Activated naive CD4-positive, alpha-beta T cell treated with anti-CD3 and anti-CD28 coated beads, Interleukin-2, amount 50 U/mL, for 72 hours (primary cell): ENCODE measurements at places on chromosomes 6 and 20. TPM values are rescaled to one million over a fixed set of nuclear protein-coding genes. Genes with fewer than 3 reads are reported as not detected.
A peak's percentile ranks its signal among the peaks of the same experiment; 100 is the strongest.

- no peak for DNase-seq
Measured at GRCh38 chr6:106220485-106220884, 105.1 kb downstream of the ATG5 start.

DNA sequence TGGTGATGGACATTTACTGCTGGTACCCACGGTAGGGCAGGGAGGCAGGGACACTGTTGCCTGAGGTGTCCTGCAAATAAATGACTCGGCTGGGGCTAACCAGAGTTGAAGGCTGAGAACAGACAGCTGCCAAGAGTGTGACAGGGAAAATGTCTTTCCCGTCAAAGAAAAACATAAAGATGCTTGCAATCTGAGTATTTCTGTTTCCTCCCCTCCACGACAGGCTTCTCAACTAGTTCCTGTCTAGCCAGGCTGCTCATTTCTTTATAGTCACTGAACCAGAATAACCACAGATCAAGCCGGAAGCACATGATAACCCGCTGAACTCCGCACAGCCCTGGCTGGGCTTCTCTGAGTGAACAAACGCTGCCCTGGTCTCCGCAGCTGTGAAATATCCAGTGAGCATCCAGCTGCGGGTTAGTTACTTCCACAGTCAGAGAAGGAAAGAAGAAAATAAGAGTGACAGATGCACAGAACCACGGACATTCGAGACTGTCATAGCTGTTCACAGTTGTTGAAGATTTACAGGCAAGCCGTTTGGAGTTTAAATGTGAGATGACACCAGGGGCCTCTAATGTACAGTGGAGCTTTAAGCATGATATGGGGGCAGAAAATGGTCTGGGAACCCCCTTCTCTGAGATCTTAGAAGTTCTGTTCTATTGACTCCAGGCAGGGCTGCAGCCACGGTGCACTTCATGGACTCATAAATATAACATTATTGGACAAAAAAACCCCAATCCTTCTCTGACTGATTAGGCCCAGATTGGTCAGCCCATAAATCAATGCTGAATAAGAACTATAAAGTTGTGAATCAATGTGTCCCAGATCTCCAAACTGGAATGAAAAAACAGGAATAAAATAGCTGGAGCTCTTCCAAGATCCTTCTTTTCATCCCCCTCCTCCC lies 299.9 kb upstream of the SUPT3H start:
- peak; percentile 39 for DNase-seq

- no peak for DNase-seq
Measured at GRCh38 chr6:71386215-71386614, 97.6 kb downstream of the OGFRL1 start.

GRCh38 chr6:119352001-119352400 lies 2.4 kb upstream of the MAN1A1 start:
- no peak for DNase-seq

The TSPO2 gene
- total RNA-seq: not detected

The NXT1 gene
- 45.9 TPM for total RNA-seq

The RIPPLY2 gene
- total RNA-seq: not detected

The OR2H1 gene
- not detected for total RNA-seq
